ENCODE measurements at places on chromosomes 3 and 15.
A peak's percentile ranks its signal among the peaks of the same experiment; 100 is the strongest.

- DNase-seq: no peak
These were observed 32.8 kb upstream of the RASA2 start for GRCh38 chr3:141454054-141454453.

DNA sequence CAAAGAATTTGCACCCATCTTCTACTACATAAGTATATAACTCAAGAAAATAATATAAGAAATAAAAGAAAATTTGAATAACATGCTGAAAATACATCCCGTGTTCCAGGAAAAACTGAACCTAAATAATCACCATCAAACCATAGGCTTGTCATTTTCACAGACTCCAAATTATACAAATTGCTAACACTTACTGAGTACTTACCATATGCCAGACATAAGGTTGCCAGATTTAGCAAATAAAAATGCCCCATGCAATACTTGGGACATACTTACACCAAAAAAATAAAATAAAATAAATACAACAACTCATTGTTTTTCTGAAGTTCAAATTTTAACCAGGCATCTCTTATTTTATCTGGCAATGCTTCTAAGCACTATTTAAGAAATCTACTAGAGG is 760.4 kb upstream of the SEMA6D start:
- no peak for DNase-seq

DNA sequence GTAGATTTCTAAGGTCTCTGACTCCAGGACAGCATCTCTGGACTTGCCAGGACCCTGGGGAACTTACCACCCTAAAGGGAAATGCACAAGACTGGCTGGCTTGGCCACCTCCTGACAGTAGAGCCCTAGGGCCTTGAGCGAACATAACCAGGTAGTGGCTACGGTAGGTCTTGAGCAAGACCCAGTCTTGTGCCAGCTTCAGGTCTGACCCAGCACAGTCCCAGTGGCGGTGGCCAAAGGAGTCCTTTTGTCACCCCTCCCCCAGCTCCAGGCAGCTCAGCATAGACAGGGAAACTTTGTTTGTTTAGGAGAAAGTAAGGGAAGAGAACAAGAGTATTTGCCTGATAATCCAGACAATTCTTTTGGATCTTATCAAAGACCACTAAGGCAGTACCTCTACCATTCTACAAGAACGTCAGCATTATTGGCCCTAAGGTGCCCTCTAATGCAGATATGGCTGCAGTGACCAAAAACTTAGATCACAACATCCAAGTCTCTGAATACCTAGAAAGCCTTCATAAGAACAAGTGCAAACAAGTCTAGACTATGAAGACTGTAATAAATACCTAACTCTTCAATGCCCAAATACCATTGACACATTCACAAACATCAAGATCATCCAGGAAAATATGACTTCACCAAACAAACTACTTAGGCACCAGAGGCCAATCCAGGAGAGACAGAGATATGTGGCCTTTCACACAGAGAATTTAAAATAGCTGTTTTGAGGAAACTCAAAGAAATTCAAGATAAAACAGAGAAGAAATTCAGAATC is 38.7 kb upstream of the FBN1 start:
- DNase-seq: no peak

- DNase-seq: no peak
These were observed 100.2 kb upstream of the PTX3 start for GRCh38 chr3:157336252-157337009.

DNA sequence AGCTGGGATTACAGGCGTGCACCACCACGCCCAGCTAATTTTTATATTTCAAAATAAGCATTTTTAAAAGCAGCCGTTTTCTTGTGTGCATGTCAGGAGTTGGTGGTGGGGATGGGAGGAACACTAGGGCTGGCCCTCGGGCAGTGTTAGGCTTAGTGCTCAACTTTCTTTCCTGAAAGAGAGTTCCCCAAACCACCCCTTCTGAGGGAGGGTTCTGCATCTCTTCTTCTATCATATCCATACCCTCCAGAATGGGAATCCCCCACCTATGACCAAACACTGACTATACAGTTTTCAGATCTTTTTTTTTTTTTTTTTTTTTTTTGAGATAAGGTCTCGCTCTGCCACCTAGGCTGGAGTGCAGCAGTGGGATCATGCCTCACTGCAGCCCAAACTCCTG is 12.5 kb downstream of the PFKFB4 start:
- DNase-seq: no peak

DNA sequence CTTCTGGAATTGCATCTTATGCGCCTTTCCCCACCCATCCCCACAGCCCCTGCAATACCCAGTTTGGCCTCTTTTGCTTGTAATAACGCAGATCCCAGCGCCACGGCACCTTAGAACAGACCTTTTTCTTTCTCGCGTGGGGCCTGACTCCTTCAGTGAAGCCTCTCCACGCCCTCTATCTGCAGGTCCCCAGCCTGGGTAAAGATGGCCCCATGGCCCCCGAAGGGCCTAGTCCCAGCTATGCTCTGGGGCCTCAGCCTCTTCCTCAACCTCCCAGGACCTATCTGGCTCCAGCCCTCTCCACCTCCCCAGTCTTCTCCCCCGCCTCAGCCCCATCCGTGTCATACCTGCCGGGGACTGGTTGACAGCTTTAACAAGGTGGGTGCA is 594 bp downstream of the CRELD1 start:
- DNase-seq: peak; percentile 74

GRCh38 chr3:41507336-41508062 is 308.2 kb downstream of the CTNNB1 start:
- no peak for DNase-seq

DNA sequence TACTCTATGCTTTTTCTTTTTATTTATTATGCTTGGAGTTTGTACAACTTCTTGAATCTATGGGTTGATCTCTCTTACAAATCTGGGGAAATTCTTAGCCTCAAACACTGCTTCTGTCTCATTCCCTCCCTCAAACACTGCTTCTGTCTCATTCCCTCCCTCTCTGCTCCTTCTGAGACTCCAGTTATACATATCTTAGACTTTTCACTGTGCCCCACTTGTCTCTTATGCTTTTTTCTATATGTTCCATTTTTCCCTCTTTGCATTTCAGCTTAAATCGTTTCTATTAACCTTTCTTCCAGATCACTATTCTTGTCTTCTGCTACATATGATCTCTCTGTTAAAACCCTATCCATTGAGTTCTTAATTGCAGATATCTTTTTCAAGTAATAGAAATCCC is 50.4 kb downstream of the RFTN1 start:
- DNase-seq: no peak

DNA sequence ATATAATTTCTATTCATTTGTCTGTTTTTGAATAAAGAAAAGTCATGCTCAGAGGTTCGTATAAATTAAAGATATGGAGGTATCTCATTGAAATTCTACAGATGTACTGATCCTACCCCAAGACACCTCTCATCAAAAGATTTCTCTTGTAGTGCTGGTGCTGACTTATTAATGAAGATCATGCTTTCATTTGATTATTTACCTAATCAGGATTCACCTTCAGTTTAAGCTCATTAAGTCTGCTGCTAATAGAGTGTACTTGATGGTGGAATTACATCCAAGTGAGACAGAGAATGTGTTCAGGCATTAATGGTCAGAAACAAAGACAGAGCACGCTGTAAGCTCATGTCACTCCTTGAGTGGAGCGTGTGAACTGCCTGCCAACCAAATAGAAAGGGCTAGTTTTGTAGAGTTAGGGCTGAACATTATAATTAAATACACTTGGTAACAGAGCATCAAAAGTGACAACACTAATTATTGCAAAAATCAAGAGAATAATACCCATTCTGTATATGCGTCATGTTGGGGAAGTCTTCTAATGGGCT is 45.5 kb downstream of the KBTBD12 start:
- no peak for DNase-seq

- no peak for DNase-seq
These were observed 206.3 kb upstream of the TP63 start for GRCh38 chr3:189424922-189425321.

- no peak for DNase-seq
These were observed 30.3 kb downstream of the MOBP start for GRCh38 chr3:39497753-39498152.

DNA sequence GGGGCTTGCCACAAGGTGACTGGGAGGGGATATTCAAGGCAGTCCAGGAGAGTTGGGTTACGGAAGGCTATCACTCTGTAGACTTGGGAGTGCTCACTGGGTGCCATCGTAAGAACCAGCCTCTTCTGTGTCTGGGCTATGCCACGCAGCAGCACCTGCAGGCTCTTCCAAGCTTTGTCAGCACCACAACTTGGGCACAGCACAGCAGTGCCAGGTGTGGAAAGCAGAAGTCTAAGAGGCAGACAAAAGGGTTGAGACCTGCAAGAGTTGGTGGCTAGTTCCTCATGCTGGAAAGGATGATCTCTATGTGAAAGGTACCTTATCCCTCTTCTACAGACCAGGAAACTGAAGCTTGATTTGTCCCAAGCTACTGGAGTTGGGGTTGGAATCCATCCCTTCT is 15.8 kb downstream of the CX3CR1 start:
- no peak for DNase-seq

DNA sequence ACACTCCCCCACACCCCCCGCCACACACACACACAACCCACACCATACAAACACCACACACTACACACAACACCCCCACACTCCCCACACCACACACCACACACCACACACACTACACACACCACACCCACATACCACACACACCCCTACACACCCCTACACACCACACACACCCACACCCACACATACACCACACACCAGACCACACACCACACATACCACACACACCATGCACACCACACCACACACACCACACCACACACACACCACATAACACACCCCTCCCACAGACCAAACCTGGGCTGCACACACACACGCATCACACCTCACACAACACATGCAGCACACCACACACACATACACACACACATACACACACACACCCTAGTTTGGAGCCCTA is 1.8 kb upstream of the RASGRF1 start:
- peak; percentile 28 for DNase-seq

DNA sequence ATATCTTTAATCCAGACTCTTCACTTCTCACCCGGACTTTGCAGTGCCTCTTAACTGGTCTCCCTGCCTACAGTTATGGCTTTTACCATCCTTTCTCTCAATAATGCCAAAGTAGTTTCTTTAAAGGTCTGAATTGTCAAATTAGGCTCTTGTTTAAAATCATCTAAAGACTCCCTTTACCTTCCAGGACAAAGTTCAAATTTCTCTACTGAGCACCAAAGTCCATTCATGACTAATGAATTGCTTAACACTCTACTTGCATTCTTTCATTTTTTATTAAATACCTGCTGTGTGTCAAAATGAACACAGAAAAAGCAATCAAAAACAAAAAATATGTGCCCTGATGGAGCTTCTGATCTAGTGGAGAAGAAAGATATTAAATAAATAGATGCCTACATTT is 472.4 kb upstream of the UBE2E2 start:
- DNase-seq: no peak

GRCh38 chr3:42119561-42120355 is 28.6 kb downstream of the TRAK1 start:
- peak; percentile 50 for DNase-seq

GRCh38 chr15:99928429-99928981 is 195.3 kb upstream of the LYSMD4 start:
- DNase-seq: peak; percentile 96

- no peak for DNase-seq
These were observed 5.5 kb upstream of the LEKR1 start for GRCh38 chr3:156820692-156821080.

GRCh38 chr3:101146946-101147345 is 153.7 kb upstream of the ABI3BP start:
- no peak for DNase-seq

- DNase-seq: no peak
These were observed 134.9 kb upstream of the TOPAZ1 start for GRCh38 chr3:44106756-44107155.

GRCh38 chr15:85457392-85457968 is 77.1 kb downstream of the AKAP13 start:
- DNase-seq: no peak
